ENCODE measurements at places on chromosomes 3 and 15. TPM values are rescaled to one million over a fixed set of nuclear protein-coding genes. Genes with fewer than 3 reads are reported as not detected.

Gene GOLGA8M
- total RNA-seq: 0.55 TPM

Gene TLR9
- total RNA-seq: 0.54 TPM

Gene ENTPD3
- total RNA-seq: 4.9 TPM

GRCh38 chr3:130345487-130346079 lies at the start of gene COL6A5:
TSS of gene COL6A5 (plus strand) at chr3:130345672. CDS start at chr3:130373639, 27,967 bp downstream.
- H3K4me1 ChIP-seq: peaks cover 6% of the 10 kb centered on the region
- peaks cover 14% of the 10 kb centered on the region for H3K27me3 ChIP-seq
- no peak for DNase-seq
- H3K27ac ChIP-seq: no peak within 1 kb of the TSS

DNA sequence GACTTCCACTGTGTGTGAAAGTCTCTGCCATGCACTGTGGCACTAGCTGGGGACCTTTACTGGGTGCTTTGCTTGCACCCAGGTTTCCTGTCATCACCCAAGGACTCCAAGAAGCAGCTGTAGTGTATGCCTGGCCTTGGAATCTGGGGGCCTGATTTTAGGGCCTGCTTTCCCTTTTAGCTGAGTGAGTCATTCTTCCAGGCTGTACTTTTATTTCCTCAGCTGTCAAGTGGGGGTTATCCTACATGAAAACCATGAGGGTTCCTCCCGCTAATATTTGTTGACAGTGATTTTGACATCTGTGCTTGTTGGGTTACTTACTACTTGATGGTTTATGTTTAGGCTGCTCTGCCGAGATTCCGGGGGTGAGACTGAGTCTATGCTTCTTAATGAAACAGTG lies 18.5 kb downstream of the GORASP1 start:
- H3K27ac ChIP-seq: no peak overlapping the region
- H3K36me3 ChIP-seq: peaks cover 51% of the 10 kb centered on the region
- no peaks in the 10 kb centered on the region for H3K4me1 ChIP-seq
- H3K4me3 ChIP-seq: no peak overlapping the region
- no peaks in the 10 kb centered on the region for H3K27me3 ChIP-seq

DNA sequence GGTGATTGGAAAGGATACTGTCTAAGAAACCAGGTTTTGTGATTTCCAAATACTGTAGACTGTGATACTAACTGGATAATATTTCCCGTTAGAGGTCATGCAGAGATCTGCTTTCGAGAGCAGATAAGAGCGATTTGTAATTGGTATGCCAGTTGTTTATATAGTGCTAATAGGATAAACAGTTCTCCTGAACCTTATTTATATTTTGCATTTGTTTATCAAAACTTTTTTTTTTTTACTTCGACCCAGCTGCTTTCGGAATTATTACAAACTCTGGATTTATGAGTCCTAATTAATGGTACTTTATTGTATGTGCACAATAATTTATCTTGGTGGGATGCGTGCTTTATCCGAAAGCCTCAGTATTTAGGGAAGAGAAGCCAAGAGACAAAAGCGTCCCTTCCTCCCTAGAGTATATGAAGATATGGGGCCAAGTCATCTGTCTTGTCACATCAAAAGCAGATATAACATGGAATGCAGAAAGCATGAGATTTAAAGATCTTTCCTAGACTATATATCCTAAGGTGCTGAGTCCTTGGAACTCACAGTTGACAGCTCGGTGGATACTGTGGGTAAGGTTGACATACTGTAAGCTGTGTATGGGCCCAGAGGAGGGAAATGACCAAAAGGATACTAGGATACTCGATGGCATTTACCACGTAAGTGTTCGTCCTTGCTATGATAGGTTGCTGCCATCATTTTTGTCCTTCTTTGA lies 62.2 kb downstream of the SMAD6 start:
- H3K27ac ChIP-seq: peak overlapping the region; percentile 32
- no peak for DNase-seq
- H3K27me3 ChIP-seq: no peaks in the 10 kb centered on the region
- no peaks in the 10 kb centered on the region for H3K36me3 ChIP-seq

DNA sequence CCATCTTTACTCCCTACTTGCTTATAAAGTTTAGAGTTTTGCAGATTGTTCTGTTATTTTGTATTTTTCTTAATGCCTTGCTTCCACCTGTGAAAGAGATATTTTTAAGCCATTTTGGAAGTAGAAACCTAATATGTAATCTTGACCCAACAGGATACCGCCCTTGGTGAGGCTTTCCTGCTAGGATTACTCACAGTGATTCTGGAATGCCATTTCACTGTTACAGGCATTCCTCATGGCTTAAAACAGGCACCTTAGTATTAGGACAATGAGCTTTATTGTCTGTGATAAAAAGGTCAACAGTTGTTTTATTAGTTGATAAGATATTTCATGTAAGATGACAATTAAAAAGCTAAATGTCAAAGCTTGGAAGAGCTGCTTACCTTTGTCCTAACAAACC lies 58.2 kb downstream of the PHLDB2 start:
- H3K4me3 ChIP-seq: no peak overlapping the region
- no peaks in the 10 kb centered on the region for H3K27me3 ChIP-seq
- DNase-seq: no peak
- peaks cover 80% of the 10 kb centered on the region for H3K4me1 ChIP-seq
- H3K27ac ChIP-seq: peak overlapping the region; percentile 21
- H3K36me3 ChIP-seq: peaks cover 15% of the 10 kb centered on the region

GRCh38 chr3:133491481-133492059 lies 81.9 kb upstream of the CDV3 start:
- no peak overlapping the region for H3K4me3 ChIP-seq
- H3K36me3 ChIP-seq: no peaks in the 10 kb centered on the region
- no peak overlapping the region for H3K27ac ChIP-seq

DNA sequence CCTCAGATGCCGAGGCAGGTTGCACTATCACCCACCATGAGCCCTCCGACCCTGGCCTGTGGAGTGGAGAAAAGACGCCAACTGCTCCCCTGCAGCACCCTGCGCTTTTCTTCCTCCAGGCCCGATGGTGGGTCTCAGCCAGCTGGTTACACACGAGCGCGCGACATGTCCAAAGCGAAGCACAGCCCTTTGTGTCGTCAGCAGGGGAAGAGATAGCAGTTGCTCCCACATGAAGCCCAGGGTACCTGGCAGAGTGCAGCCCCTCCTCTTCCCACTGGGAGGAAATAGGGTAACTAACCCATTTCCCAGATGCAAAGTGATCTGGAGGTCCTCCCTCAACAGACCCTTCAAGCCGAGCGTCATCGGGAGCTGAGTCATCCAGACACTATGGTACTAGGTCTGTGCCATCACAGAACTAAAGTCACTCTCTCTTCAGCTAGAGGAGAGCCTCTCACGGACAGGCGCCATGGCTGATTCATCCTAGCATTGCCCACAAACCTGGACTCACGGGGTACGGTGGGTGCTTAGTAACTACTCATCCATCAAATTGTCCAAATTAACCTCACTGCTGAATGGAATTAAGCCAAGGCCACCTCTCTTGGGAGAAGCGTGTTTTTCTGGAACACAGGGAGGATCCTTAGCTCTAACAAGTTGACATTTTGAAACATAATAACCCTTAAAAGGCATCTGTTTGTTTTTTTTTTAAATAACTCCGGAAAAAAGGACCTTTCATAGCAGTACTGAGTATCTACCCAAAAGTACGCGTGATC lies 45.2 kb upstream of the BDH1 start:
- H3K27me3 ChIP-seq: no peaks in the 10 kb centered on the region
- H3K36me3 ChIP-seq: no peaks in the 10 kb centered on the region
- peaks cover 8% of the 10 kb centered on the region for H3K4me1 ChIP-seq
- DNase-seq: no peak
- no peak overlapping the region for H3K4me3 ChIP-seq
- H3K27ac ChIP-seq: no peak overlapping the region

GRCh38 chr3:73694983-73695757 lies 70.4 kb upstream of the PDZRN3 start:
- no peaks in the 10 kb centered on the region for H3K36me3 ChIP-seq
- H3K27ac ChIP-seq: no peak overlapping the region
- no peaks in the 10 kb centered on the region for H3K4me1 ChIP-seq
- H3K4me3 ChIP-seq: no peak overlapping the region
- H3K27me3 ChIP-seq: no peaks in the 10 kb centered on the region

DNA sequence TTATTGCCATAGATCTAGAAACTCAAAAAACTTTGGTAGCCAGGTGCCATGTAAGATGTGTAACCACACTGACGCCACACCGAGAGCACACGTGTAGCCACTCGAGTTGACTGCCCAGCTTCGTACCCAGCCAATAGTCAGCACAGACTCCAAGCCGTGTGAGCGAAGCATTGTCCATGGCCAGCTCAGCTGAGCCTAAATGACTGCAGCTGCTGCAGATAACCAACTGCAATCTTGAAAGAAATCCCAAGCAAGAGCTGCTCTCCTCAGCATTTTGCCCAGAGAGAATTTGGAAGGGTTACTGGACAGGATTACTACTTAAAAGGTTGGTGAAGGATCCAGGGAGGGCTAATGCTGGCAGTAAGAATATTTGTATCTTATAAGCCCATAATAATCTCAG lies 193.0 kb upstream of the THRB start:
- no peak for DNase-seq
- H3K36me3 ChIP-seq: no peaks in the 10 kb centered on the region
- H3K27ac ChIP-seq: no peak overlapping the region
- H3K27me3 ChIP-seq: no peaks in the 10 kb centered on the region
- H3K4me3 ChIP-seq: no peak overlapping the region

Gene SKOR1
- total RNA-seq: 0.99 TPM

- H3K4me3 ChIP-seq: no peak overlapping the region
- H3K27ac ChIP-seq: no peak overlapping the region
These were observed 291.3 kb upstream of the TRIM42 start for GRCh38 chr3:140386357-140387100.

GRCh38 chr3:33081812-33082211 lies 15.1 kb downstream of the GLB1 start:
- no peaks in the 10 kb centered on the region for H3K27me3 ChIP-seq
- DNase-seq: no peak
- no peaks in the 10 kb centered on the region for H3K4me1 ChIP-seq
- no peak overlapping the region for H3K27ac ChIP-seq
- H3K36me3 ChIP-seq: no peaks in the 10 kb centered on the region

DNA sequence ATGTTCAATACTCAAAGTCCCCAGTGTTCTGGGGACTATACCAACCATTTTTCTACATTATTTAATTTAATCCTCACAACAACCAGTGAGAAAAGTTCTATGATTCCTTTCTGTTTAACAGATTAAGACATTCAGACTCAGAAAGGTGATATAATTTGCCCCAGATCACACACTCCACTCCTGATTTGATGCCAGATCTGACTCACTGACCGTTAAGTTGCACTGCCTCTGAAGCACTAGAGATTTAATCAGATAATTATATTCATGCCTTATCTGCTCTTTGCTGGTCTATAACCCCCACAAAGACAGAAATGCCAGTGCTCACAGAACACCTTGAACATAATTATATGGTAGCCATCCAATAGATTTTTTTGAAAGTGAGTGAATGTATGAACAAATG lies 501.0 kb downstream of the IGSF11 start:
- H3K4me1 ChIP-seq: no peaks in the 10 kb centered on the region
- H3K27me3 ChIP-seq: no peaks in the 10 kb centered on the region
- H3K36me3 ChIP-seq: no peaks in the 10 kb centered on the region
- no peak overlapping the region for H3K27ac ChIP-seq
- H3K4me3 ChIP-seq: no peak overlapping the region

Gene MAPK6
- 17.3 TPM for total RNA-seq

DNA sequence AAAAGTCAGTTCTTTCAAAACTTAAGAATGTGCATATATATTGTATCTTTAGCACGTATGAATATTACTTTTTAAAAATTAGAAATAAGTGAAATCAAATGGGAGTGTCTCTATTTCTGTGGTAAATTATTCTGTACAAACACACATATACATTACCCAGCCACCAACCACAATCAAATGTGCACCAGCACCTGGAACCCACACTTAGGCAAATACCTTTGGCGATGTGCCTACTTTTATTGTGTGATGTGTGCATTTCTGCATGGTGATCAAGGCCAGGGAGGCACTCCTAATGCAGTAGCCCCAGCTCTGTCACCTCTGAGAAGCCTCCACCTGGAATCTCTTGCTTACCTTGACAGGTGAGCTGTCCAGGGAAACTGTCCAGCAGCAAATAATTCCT lies 76.9 kb downstream of the PIK3R4 start:
- H3K4me1 ChIP-seq: no peaks in the 10 kb centered on the region
- no peaks in the 10 kb centered on the region for H3K27me3 ChIP-seq
- DNase-seq: no peak
- peaks cover 29% of the 10 kb centered on the region for H3K36me3 ChIP-seq

- H3K27ac ChIP-seq: no peak overlapping the region
- no peaks in the 10 kb centered on the region for H3K36me3 ChIP-seq
- no peak for DNase-seq
- H3K4me1 ChIP-seq: no peaks in the 10 kb centered on the region
- H3K27me3 ChIP-seq: no peaks in the 10 kb centered on the region
These were observed 33.2 kb downstream of the RAB27A start for GRCh38 chr15:55256281-55257011.

Gene ITIH4
- total RNA-seq: 5.6 TPM

DNA sequence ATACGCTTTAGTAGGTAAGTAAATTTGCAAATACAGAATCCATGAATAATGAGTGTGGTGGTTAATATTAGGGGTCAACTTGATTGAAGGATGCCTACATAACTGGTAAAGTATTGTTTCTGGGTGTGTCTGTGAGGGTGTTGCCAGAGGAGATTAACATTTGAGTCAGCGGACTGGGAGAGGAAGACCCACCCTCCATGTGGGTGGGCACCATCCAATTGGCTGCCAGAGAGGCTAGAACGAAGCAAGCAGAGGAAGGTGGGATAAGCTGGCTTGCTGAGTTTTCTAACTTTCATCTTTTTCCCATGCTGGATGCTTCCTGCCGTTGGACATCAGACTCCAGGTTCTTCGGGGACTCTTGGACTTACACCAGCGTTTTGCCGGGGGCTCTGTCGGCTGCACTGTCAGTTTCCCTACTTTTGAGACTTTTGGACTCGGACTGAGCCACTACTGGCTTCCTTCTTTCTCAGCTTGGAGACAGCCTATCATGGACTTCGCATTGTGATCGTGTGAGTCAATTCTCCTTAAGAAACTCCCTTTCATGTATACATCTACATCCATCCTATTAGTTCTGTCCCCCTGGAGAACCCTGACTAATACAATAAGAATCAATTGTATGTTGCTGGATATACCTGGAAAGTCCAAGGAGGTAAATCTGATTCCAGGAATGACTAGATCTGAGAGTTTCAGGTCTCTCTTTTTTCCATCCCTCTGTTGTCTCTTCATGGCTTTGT lies 25.8 kb upstream of the NEDD4 start:
- no peaks in the 10 kb centered on the region for H3K36me3 ChIP-seq
- no peak overlapping the region for H3K27ac ChIP-seq
- no peak overlapping the region for H3K4me3 ChIP-seq
- no peaks in the 10 kb centered on the region for H3K27me3 ChIP-seq

GRCh38 chr3:165197481-165197800 lies 1.3 kb upstream of the SLITRK3 start:
- peaks cover 10% of the 10 kb centered on the region for H3K27me3 ChIP-seq
- no peaks in the 10 kb centered on the region for H3K36me3 ChIP-seq
- no peak for DNase-seq
- H3K4me1 ChIP-seq: peaks cover 42% of the 10 kb centered on the region

Gene GADL1
- total RNA-seq: not detected

- H3K27me3 ChIP-seq: no peaks in the 10 kb centered on the region
- peaks cover 6% of the 10 kb centered on the region for H3K4me1 ChIP-seq
- H3K36me3 ChIP-seq: no peaks in the 10 kb centered on the region
- H3K4me3 ChIP-seq: no peak overlapping the region
These were observed 65.3 kb downstream of the FAIM start for GRCh38 chr3:138673641-138674530.

- H3K4me1 ChIP-seq: no peaks in the 10 kb centered on the region
- DNase-seq: no peak
- H3K27me3 ChIP-seq: no peaks in the 10 kb centered on the region
- no peak overlapping the region for H3K4me3 ChIP-seq
- H3K36me3 ChIP-seq: no peaks in the 10 kb centered on the region
These were observed 89.9 kb upstream of the PRR23E start for GRCh38 chr3:127103080-127103479.

Gene AGTR1
- 54.5 TPM for total RNA-seq

GRCh38 chr15:38531509-38531908 lies 33.1 kb downstream of the RASGRP1 start:
- H3K4me3 ChIP-seq: no peak overlapping the region
- no peaks in the 10 kb centered on the region for H3K36me3 ChIP-seq
- DNase-seq: no peak
- H3K4me1 ChIP-seq: peaks cover 15% of the 10 kb centered on the region
- H3K27me3 ChIP-seq: no peaks in the 10 kb centered on the region
